Midbrain (tissue), 1 donor: ENCODE measurements at places on chromosomes 12 and 14.

- no peak for DNase-seq
Measured at GRCh38 chr12:49956663-49957569, 4.8 kb upstream of the AQP5 start.

- no peak for DNase-seq
Measured at GRCh38 chr12:3222979-3223378, 145.8 kb downstream of the TSPAN9 start.

GRCh38 chr14:95619785-95620417 lies 66.3 kb upstream of the TCL1B start:
- no peak for DNase-seq

- DNase-seq, result no peak
Measured at GRCh38 chr12:124906606-124907261, 7.7 kb downstream of the UBC start.

DNA sequence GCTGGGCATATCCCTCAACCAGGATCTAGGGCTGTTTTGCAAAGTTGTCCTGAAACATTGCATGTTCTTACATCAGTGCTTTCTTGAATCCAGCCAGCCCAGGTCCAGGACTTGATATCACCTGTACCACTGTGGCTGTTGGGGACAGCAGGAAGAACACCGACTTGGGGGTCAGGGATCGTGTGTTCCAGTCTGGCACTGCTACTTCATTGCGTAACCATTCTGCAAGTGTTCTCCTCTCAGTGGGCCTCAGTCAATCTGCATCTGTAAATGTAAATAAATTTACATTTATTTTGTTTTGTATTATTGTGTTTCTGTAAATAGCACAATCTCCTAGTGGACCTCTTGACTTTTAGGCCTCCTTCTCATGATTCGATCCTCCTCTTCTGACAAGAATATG lies 167.3 kb downstream of the SUDS3 start:
- DNase-seq, result no peak

DNA sequence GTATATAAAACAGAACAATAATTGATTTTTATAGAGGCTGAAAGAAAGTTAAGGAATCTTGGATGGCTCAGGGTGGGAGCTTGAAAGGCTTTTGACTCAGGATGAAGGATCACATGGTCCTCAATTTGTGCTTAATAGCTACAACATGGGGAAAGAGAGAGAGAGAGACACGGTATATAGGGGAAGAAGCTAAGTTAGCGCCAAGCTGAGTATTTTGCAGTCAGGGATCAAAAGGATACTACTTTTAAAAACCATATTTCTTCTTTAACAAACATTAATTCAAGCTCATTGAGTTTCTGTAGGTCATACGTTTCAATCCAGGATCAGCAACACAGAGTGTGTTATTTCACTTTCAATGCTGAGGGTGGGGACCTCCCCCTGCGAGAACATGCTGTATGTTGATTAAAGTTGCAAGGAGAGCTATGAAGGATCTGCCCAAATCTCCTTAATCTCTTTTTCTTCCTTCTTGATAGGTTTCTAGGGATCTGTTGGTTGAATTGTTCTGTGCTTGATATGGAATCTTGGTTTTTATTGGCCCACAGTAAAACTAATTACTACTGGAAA lies 133.1 kb upstream of the NUDT4 start:
- no peak for DNase-seq

DNA sequence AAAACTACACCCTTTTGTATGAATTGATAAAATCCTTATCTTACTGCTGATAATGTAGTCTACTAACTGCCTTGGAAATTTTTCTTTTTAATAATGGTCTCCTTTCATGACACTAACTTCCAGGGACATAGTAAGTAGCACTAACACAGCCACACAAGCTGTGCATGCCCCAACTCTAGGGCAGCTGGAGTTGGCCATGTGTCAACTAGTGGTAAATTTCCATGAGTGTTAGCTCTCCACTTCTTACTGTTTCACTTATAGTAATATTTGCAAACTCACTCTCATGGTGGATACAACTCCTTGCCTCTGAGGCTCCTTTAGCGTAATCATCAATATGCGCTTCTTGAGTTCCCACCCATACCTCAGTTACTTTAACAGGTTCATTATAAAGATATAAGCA lies 38.0 kb downstream of the LGR5 start:
- DNase-seq, result no peak

- no peak for DNase-seq
Measured at GRCh38 chr12:2347137-2347843, 294.5 kb downstream of the CACNA1C start.

GRCh38 chr12:11568762-11569478 lies 80.6 kb upstream of the ETV6 start:
- no peak for DNase-seq

DNA sequence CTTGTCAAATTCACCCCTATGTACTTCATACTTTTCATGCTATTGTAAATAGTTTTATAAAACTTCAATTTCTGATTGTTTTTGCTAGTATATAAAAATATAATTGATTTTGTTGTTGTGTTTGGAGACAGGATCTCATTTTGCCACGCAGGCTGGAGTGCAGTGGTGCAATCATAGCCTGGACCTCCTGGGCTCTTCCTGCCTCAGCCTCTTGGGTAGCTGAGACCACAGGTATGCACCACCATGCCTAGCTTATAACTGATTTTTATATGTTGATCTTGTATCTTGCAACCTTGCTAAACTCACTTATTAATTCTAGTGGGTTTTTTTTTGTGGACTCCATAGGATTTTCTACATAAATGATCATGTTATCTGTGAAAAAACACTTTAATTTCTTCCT lies 23.5 kb downstream of the ATP5MC2 start:
- no peak for DNase-seq

GRCh38 chr12:69553628-69554248 lies 31.5 kb upstream of the CCT2 start:
- peak; percentile 18 for DNase-seq
